K562 (cell line): ENCODE measurements at places on chromosomes 6 and 20. TPM values are rescaled to one million over a fixed set of nuclear protein-coding genes. Genes with fewer than 3 reads are reported as not detected.

The EFCAB8 gene
- not detected in 2 replicates for total RNA-seq

The SNAP91 gene
- not detected in 2 replicates for total RNA-seq

The ALDH5A1 gene
- total RNA-seq: 19.7 and 20.5 TPM in 2 replicates

The GPLD1 gene
- 0.96 and 1.2 TPM in 2 replicates for total RNA-seq

The SOX18 gene
- total RNA-seq: 19.8 and 20.4 TPM in 2 replicates

The TFAP2B gene
- total RNA-seq: not detected in 2 replicates

The KDM1B gene
- total RNA-seq: 43.0 and 47.4 TPM in 2 replicates

The FAM83C gene
- total RNA-seq: not detected in 2 replicates

The CPXM1 gene
- 0.47 and 0.49 TPM in 2 replicates for total RNA-seq

The NOP56 gene
- total RNA-seq: 393 and 397 TPM in 2 replicates

The SAPCD1 gene
- 13.4 and 15.8 TPM in 2 replicates for total RNA-seq

The PPP1R16B gene
- 9.4 and 11.5 TPM in 2 replicates for total RNA-seq

The ZMYND8 gene
- total RNA-seq: 129 and 148 TPM in 2 replicates

The EPB41L1 gene
- 2.6 and 4.3 TPM in 2 replicates for total RNA-seq

The UFL1 gene
- total RNA-seq: 15.8 and 16.2 TPM in 2 replicates

The PLN gene
- 0.09 TPM in 1 of 2 replicates, not detected in the other for total RNA-seq

The OR12D2 gene
- not detected in 2 replicates for total RNA-seq

The SIRPB2 gene
- not detected in 2 replicates for total RNA-seq

The EPPIN gene
- not detected in 2 replicates for total RNA-seq

The GLP1R gene
- total RNA-seq: not detected in 2 replicates

The FBXL4 gene
- 10.1 and 10.5 TPM in 2 replicates for total RNA-seq

The SLC25A27 gene
- total RNA-seq: not detected in 2 replicates

The BTNL2 gene
- not detected in 2 replicates for total RNA-seq

The TGM3 gene
- total RNA-seq: not detected in 2 replicates

The SLC22A7 gene
- not detected in 2 replicates for total RNA-seq

The DOK5 gene
- 0.11 TPM in 1 of 2 replicates, not detected in the other for total RNA-seq

The BAG2 gene
- total RNA-seq: 17.6 and 19.9 TPM in 2 replicates

The PPP1R10 gene
- total RNA-seq: 65.5 and 69.9 TPM in 2 replicates

The UNC93A gene
- not detected in 2 replicates for total RNA-seq

The VGLL2 gene
- not detected in 2 replicates for total RNA-seq

The FAM184A gene
- 9.5 and 13.6 TPM in 2 replicates for total RNA-seq

The SLC22A2 gene
- not detected in 2 replicates for total RNA-seq

The TRAPPC3L gene
- not detected in 2 replicates for total RNA-seq

The FRK gene
- 0.13 and 0.22 TPM in 2 replicates for total RNA-seq

The C6orf15 gene
- not detected in 2 replicates for total RNA-seq

The ZNF337 gene
- total RNA-seq: 2.8 and 3.5 TPM in 2 replicates

The PRND gene
- total RNA-seq: not detected in 2 replicates

The FKBP1C gene
- total RNA-seq: 0.29 TPM in 1 of 2 replicates, not detected in the other

The RAMACL gene
- total RNA-seq: 0.11 TPM in 1 of 2 replicates, not detected in the other

The GATA5 gene
- 0.49 TPM in 2 replicates for total RNA-seq

The MARCKS gene
- total RNA-seq: 2.7 and 2.9 TPM in 2 replicates

The MAFB gene
- 0.04 and 0.09 TPM in 2 replicates for total RNA-seq

The PLA2G7 gene
- not detected in 2 replicates for total RNA-seq

The CUTA gene
- 369 and 372 TPM in 2 replicates for total RNA-seq
